ENCODE measurements at places on chromosomes 7 and 10.

- no peak for DNase-seq
These were observed 4.9 kb upstream of the VSIR start for GRCh38 chr10:71778071-71778825.

DNA sequence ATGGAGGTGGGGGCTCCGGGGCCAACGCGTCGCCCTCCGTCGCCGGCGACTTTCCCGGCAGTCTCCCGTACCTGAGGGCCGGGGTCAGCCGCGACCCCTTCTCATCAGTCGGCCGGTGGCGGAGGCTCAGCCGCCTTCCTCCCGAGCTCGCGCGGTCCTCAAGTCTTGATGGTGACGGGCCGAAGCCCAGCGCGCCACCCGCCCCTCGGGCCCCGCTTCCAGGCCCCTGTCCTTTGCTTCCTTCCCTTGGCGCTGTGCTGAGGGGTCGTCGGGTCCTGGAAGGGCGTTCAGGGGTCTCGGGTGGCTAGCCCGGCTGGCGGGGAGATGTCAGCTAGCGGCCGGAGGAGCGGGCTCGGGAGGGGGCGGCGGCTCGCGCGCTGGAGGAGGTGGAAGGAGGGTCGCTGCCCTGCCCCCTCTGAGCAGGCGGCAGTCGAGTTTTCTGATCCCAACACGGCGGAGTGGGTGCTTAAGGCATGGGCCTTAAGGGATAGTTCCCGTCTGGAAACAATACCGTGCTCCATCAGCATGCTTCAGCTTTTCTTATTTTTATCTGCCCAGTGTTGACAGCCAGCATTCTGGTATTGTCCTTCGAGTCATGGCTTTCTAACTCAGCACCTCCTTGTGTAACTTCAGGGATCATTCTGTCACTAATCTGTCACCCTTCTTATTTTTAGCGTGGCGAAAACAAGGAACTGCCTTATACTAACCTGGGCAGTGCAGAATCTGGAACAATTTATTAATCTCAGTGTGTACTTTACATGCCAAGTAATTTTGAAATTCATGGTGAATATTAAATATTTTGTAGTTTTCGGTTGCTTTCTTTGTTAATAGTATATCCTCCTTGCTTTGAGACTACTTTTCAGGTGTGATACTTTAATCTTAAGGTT, 748 bp downstream of the PHTF2 start:
- peak; percentile 48 for DNase-seq

- DNase-seq: no peak
These were observed 191.7 kb downstream of the TFEC start for GRCh38 chr7:115838829-115839228.

- no peak for DNase-seq
These were observed 78.7 kb upstream of the LYZL2 start for GRCh38 chr10:30708234-30708633.

DNA sequence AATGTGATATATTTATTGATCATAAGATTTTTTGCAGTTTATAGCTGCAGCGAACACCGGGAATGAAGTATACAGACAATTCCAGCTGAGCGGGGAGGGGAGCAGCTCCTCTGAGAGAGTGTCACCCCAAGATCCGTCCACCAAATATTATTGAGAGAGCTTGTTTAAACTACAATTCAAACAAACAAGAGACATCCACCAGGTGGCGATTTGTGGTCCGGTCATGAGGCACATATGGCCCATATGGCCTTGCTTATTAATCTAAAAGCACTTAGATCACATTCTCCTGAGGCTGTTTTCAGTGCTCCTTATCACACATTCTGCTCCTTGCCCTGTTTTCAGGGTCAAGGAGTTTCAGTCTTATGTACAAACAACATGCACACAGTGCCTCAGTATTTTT, 83.1 kb downstream of the THSD7A start:
- no peak for DNase-seq

GRCh38 chr10:104197364-104197763, 34.8 kb downstream of the CFAP43 start:
- DNase-seq: no peak

DNA sequence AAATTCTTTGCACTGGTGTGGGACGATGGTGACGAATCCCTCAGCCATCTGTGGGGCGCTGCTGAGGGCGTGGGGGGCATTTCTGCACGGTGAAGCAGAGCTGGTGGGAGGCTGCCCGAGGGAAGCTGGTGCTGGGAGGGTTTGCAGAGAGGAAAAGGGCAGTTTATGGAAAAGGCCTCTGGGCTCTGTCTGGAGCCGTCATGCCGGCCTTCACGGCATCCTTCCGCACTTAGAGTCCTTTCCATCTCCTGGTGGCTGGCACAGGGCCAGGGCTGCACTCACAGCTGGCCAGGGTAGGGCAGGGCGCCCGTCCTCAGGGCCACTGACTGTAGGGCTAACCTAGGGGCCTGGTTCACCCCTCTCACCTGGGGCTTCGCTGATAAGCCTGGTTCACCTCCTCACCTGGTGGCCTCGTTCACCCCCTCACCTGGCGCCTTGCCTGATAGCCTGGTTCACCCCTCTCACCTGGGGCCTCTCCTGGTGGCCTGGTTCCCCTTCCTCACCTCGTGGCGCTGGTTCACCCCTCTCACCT, 598 bp upstream of the AMZ1 start:
- no peak for DNase-seq

DNA sequence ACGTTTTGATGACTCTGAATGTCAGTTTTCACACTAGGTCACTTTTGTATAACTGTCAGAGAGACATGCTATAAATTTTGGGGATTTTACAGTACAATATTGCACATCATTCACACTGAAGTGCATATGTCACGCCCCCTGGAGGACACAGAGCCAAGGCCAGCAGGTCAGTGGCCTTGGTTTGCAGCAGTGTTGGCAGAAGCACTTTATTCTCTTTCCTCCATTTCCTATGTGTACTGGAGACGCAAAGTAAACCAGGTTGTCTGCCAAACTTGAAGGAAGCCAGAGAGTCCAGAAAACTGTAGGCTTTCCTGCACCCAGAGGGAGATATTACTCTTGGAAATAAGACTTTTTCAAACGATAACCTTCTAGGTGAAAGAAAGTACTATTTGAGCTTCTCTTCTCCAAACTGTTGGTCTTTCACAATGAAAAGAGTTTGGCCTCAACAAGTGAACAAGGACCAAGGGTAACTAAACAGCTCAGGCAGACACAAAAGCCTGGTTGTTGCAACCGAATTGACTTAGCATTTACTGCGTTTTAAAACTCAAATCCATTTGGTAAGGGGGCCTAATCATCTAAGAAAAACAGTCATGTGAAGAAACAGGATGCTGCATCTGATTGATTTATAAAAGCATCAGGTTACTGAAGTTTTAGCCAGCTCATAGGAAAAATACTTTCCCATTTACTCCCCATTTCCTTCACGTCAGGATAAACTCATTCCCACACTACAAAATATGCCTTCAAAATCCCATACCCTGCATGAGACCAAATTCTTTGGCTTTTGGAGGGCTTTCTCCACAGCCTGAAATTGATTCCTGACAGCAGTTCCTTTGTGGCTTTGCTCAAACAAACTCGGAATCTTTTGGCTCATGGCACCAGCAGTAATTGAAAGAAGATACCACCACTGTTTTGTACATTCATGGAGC, 83.0 kb upstream of the SEC61G start:
- no peak for DNase-seq

DNA sequence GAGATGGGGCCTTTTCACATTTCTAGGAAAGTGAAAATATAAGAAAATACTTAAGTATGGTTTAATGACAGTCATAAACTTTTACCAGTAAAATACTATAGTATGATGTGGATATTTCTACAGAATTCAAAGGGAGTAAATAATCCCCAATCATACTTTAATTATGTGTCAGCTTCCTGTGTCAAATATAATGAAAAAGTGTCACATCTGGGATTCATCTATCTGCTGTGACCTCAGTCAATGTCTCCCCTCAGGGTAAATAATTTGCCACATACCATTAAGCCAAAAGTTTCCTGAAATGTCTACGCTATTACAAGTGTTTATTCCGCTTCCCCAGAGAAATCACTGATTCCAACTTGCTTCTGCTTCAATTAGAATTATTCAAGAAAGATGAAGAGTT, 110.5 kb downstream of the ITGA8 start:
- no peak for DNase-seq

DNA sequence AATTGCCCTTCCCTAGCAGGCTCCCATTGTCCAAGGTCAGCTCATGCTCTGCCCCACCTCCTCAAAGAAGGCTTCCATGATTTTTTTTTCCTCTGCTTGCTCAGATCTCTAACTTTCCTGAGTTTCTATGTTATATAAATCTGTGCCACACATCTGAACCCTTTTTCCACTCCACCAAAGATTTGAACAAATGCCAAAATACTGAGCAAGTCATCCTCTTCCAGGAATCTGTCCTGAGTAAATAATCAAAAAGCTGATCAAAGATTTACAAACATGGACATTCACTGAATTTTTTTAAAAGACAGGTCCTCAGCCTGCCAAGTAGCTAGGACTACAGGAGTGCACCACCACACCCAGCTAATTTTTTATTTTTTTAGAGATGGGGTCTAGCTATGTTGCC, 102.8 kb upstream of the ARID5B start:
- DNase-seq: no peak

DNA sequence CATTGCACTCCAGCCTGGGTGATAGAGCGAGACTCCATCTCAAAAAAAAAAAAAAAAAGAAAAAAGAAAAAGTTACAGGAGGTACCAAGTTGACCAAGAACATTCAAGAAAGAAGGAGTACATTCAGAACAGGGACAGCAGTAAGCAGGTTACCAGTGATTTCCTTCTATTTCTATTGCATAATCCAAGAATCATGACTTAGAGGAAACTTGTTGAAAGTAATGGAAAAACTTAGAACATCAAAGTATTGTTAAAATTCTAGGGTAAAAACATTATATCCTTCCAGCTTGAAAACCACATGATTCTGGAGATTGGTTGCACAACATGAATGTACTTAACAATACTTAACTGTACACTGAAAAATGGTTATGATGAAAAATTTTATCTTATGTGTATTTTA, 25.2 kb downstream of the RAPGEF5 start:
- no peak for DNase-seq

DNA sequence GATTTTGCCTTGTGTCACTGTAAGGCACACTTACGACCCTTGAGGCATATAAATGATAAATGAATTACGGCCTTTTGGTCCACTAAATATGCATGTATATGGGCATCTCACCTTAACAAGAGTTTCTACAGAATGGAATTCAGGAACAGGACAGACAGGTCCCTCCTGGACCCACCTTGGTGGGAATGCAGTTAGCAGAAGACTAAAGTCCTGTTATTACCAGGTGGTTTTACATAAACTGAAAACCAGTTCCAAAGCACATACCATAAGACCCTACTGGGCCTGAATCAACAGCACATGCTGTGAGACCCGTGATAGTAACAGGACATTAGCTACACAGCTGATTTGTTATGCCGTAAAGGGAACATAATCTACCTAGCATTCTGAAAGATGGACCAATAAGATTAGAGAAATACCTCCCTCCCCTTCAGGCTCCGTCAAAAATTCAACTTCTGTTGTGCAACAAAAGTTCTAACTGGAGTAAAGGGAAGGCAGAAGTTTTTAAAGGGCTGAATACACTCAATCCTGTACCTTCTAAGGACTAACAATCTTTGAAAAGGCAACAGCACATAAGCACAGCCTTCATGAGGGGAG, 24.0 kb downstream of the LAMB1 start:
- DNase-seq: no peak

DNA sequence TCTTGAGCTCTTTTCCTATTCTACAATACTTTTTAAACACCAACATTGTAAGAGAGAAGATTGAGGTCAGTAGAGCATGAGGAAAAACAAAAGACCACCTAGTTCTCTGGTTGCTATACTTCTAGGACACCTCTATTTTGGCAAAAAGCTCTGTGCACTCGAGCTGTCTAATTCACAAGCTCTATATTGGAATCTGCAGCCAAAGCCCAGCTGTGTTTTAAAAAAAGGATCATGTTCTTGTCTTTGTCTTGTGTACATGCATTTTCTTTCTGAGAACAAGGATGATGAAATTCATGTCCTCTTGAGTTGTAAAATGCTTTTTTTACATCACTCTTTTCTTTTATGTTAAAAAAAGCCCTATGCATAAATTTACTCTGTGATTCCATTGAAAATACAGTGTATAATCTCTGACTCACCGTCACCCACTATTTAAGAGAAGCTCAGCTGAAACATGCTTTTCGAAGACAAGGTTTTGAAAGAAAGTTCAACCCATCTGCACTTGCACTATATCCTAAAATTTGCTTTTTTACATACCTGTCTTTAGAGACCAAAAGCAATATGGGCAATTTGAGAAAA, 215.5 kb upstream of the VSTM2A start:
- DNase-seq: no peak

DNA sequence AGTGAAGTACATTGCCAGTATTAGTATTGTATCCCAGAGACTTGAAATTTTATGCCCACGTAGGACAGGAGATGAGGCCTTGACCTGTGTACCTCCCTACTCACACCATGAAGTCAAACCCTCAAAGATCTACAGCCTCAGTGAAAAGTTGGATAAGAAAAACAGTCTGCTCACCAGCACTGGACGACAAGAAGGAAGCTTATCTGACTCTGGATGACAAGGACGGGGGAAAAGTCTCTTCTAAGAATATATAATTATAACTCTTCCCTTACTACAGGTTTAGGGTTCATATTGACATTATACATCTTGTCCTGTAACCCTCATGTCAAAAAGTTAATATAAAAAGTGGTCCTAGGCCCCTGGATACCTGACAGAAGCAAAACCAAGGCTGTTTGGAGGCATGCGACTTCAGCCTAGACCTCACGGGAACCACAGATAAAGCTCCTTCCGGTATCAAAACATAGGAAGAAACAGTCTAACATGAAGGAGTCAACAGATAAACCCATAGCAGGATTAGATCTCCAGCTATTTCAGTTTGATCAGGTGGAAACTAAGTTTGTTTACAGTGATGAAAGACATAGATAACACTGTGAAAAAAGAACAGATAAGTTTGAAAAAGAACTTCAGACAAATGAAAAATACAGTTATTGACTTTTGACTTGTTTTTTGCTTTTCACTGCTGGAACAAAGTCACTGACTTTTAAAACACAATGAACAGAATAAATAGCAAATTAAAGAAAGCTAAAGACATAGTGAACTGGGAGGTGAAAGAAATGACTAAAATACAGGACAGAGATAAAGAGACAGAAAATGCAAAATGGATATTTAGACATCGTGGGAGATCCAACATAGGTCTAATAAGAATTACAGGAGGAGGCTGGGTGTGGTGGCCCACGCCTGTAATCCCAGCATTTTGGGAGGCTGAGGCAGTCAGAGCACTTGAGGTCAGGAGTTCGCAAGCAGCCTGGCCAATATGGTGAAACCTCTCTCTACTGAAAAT, 145.9 kb downstream of the PHTF2 start:
- DNase-seq: no peak

GRCh38 chr7:19098510-19098909, 18.9 kb downstream of the TWIST1 start:
- no peak for DNase-seq

GRCh38 chr10:73060738-73061635, 35.7 kb downstream of the P4HA1 start:
- no peak for DNase-seq

Data from activated B cell treated with CpG ODN at 0.5 μM for 24 hours (primary cell).